ENCODE measurements at places on chromosomes 13 and 19.

DNA sequence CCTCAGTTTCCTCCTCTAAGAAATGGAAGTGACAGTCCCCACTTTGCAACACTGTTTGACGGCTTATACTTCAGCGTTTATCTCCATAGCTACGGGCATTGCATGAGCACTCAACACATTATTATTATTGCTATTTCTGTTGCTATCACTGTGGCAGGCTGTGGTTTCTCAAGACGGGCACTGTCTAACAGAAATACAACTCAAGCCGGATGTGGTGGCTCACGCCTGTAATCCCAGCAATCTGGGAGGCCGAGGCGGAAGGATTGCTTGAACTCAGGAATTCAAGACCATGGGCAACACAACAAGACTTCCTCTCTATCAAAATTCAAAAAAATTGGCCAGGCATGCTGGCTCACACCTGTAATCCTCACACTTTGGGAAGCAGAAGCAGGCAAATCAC, 4.9 kb upstream of the ZSWIM4 start:
- DNase-seq: no peak

- peak; percentile 92 for DNase-seq
These were observed 3.0 kb upstream of the IL12RB1 start for GRCh38 chr19:18089726-18090125.

- no peak for DNase-seq
These were observed 25.0 kb downstream of the DACH1 start for GRCh38 chr13:71842003-71842402.

DNA sequence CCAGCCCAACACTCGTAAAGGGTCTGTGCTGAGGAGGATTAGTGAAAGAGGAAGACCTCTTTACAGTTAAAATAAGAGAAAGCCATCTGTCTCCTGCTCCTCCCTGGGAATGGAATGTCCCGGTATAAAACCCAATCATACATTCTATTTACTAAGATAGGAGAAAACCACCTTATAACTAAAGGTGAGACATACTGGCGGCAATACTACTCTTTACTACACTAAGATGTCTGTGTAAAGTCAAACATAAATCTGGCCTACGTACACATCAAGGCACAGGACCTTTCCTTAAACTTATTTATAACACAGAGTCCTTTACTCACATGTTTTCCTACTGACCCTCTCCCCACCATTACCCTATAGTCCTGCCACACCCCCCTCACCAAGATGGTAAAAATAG, 3.3 kb downstream of the ZNF350 start:
- no peak for DNase-seq

DNA sequence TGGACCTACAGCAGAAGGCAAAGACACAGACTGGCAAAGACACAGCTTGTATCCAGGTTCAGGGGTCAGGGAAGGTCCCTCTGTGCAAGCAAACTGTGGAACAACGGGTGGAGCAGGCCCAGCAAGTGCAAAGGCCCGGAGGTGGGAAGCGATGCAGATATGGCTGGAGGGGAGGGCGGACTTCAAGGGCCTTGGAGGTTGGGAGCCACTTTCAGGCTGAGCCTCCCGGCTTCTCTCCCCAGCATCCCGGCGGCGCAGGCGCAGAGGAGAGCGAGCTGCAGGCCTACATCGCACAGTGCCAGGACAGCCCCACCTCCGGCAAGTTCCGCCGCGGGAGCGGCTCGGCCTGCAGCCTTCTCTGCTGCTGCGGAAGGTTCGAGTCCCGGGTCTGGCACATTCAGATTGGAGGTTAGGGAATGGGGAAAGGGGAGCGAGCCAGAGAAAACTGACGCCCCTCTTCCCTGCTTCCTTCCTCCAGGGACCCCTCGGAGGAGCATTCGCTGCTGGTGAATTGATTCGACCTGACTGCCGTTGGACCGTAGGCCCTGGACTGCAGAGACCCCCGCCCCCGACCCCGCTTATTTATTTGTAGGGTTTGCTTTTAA, 2.1 kb upstream of the PNPLA6 start:
- peak; percentile 27 for DNase-seq

DNA sequence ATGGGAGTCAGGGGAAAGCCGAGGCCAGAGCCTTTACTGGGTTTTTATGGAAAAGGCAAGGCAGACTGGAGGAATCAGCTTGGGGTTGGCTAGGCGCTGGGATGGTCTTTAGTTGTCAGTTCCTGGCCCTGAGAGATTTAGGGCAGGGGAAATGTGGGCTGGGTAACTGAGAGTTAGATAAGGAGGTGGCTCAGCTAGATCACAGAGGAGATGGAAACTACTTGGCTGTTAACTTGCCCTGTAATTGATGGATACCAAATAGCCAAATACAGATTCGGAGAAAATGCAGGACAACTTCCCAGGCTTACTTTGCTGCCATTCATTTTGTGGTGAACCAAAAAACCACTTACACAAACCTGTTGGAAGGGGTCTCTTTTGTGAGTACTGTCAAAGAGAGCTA, 54.0 kb downstream of the LRCH1 start:
- DNase-seq: no peak

DNA sequence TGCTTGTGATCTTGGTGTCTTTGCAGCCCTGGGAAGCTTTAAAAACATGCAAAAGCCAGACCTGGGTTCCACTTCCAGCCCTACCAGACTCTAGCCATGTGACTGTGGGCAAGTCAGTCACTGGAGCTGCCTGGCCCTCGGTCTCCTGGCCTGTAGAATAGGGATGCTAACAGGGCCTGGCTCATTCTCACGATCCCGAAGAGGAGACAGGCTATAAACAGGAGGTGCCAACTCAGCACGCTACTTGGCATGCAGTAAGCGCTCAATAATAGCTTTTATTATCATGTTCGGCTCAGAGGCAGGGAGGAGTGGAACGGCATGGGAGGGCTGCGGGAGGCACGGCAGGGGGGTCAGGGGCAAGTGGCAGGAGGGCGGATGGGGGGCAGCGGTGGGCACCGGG, 1.7 kb downstream of the CTXN1 start:
- DNase-seq: no peak

GRCh38 chr13:29171244-29171643, 351.1 kb downstream of the MTUS2 start:
- DNase-seq: no peak
